ENCODE measurements at places on chromosomes 6 and 20.

GRCh38 chr6:116030770-116031169 lies 29.9 kb downstream of the FRK start:
- DNase-seq = no peak

DNA sequence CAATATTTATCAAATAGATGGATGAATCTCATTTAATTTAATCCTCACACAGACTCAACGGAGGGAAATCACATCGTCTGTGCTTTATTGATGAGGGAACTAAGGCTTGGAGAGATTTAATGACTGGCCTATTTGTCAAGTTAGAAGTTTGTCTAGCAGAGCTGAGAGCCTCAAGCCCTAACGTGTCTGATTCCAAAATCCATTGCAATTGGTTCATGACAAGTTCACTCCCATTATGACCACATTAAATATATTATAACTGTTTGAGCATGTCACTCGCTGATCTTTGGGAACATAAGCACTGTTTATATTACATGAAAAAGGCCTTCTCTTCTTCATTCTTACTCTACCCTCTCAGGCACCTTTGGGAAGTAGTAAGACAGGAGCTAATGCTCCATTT lies 89.4 kb upstream of the SIRPA start:
- no peak for DNase-seq

DNA sequence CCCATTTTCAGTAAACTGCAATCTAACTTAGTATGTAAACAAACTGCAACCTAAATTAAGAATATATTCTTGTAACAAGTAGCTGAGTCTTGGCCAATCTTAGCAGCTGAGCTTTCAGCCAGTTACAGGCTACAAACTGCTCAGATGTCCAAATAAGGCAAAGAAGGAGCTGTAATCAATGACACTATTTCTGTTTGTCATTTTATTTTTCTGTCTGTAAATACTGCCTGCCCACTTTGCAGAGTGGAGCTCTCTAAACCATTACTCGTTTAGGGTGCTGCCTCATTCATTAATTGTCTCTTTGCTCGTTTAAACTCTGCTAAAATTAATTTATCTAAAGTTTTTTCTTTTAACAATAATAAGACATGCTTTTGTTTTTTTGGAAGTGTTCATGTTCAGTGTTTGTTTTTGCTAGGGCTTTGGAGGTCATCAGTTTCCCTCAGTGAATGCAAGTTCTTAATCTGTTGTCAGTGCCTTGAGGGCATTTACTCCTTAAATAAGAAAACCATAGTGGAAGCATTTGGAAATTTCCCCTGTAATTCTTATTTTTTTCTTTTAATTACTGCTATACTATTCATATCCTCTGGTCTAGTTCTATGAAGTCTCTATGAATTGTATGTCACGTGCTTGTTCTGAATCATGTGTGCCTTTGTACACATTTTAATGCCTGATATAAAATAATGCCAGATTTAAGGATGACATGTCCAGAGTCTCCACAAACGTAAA lies 3.6 kb upstream of the PRL start:
- no peak for DNase-seq

- no peak for DNase-seq
Observed at GRCh38 chr20:57680131-57680716, 29.6 kb downstream of the PMEPA1 start.

GRCh38 chr6:33450434-33450833 lies 3.9 kb upstream of the ZBTB9 start:
- no peak for DNase-seq

- no peak for DNase-seq
Observed at GRCh38 chr20:5780846-5781217, 30.6 kb downstream of the SHLD1 start.

- peak; percentile 75 for DNase-seq
Observed at GRCh38 chr6:133921249-133921859, 31.7 kb upstream of the TBPL1 start.

DNA sequence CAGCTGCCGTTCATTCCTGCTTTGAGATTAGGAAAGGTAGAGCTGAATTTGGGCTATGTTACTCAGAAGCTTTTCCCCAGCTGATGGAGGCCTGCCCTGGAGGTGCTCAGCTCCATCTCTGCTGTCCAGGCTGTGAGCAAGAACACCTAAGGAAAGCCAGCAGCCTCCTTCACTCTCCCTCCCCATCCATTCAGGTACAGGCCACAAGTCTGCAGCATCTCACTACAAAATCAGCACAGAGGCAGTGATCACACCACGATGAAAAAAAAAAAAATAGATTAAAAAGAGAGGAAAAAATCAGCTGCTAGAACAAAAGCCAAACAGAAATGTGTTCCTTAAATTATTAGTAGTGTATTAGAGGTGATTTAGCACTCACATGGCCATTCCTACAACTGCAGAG lies 515.0 kb downstream of the CDH26 start:
- DNase-seq = no peak

DNA sequence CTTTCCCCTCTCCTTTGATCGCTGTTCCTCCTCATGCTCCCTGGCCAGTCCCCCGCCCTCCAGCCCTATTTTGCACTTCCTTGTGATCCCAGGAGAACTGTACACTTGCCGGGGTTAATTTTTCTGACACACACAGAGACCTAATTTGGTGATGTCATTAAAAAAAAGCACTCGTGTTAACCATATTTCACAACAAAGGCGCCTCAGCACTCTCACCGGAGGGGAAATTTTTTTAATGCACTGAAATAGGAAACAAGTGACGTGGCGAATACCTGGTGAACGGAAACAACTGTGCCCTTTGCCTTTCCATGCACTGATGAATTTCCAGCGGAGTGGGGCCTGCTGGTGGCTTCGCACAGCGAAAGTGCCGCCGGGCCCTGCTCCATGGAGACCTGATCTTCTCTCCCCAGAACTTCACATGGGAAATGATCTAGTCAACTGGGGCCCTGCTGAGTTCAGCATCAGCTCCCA lies 53.9 kb upstream of the TAGAP start:
- no peak for DNase-seq

- no peak for DNase-seq
Observed at GRCh38 chr20:32999603-33000250, 4.5 kb downstream of the SUN5 start.

GRCh38 chr6:167424060-167424673 lies 99.3 kb downstream of the TTLL2 start:
- no peak for DNase-seq

- no peak for DNase-seq
Observed at GRCh38 chr6:170067181-170067641, 223.7 kb downstream of the DLL1 start.

- DNase-seq = no peak
Observed at GRCh38 chr6:45074439-45074838, 253.7 kb upstream of the RUNX2 start.

DNA sequence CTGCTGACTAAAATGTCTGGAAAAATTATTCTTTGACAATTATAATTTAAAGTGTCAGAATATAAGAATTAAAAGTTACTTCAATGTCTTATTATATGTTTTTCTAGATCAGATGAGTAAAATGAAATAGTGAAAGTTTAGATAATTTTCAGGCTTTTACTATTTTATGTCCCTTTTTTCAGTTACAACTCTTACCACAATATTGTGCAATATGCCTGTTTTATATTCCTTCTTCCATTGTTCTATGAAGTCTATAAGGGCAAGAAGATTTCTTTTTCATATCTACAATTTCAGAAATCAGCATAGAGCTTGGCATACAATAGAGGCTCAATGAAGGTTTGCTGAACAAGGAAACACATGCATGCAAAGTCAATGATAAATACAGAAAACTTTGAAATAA lies 401.2 kb upstream of the HTR1E start:
- no peak for DNase-seq

- DNase-seq = no peak
Observed at GRCh38 chr6:3330199-3330598, 71.5 kb downstream of the PSMG4 start.

- DNase-seq = no peak
Observed at GRCh38 chr6:135995545-135995898, 144.0 kb downstream of the PDE7B start.

DNA sequence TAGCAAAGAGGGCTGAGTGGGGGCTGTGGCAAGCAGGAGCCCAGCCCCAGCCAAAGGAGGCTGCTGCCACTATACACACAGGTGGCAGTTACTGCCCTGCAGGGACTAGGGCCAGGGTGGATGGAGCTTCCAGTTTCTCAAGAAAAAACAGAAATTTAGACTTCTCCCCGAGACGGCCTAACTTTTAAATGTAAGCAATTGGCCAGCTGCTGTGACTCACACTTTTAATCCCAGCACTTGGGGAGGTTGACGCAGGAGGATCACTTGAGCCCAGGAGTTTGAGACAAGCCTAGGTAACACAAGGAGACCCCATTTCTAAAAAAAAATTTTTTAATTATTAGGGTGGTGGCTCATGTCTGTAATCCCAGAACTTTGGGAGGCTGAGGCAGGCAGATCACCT lies 98.2 kb upstream of the NFATC2 start:
- DNase-seq = no peak

DNA sequence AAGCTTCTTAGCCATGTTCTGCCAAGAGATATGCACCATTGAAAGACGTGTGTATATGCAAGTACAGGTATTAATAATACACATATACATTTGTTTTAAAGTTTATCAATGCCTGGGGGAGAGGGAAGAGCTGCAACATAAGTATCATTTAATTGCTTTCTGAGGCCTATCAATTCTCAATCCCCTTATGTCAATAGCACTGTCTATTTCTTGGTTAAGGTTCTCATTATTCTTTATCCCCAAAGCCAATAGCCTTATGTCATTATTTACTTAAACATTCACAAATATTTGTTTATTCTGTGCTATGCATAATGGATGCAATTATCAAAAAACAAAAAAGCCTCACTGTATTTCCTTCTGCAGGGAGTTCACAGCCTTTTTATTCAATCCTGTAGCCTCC lies 350.3 kb upstream of the KCNQ5 start:
- no peak for DNase-seq

DNA sequence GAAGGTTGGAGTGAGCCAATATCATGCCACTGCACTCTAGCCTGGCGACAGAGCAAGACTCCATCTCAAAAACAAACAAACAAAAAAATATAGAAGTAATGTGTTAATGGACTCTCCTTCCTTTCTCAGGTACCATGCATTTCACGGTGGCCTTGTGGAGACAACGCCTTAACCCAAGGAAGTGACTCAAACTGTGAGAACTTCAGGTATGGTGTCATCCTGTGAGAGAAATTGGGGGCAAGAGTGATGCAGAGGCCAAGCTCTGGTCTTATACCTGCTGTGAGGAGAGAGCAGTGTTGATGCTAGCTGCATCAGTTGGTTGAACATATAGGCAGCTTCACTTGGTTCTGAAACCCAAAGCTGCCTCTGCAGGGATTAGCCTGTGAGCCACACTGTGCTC lies 6.2 kb downstream of the ITCH start:
- DNase-seq = no peak

GRCh38 chr6:133590814-133591213 lies 298.1 kb upstream of the TCF21 start:
- DNase-seq = no peak

- no peak for DNase-seq
Observed at GRCh38 chr6:164057876-164058275, 643.4 kb downstream of the QKI start.

DNA sequence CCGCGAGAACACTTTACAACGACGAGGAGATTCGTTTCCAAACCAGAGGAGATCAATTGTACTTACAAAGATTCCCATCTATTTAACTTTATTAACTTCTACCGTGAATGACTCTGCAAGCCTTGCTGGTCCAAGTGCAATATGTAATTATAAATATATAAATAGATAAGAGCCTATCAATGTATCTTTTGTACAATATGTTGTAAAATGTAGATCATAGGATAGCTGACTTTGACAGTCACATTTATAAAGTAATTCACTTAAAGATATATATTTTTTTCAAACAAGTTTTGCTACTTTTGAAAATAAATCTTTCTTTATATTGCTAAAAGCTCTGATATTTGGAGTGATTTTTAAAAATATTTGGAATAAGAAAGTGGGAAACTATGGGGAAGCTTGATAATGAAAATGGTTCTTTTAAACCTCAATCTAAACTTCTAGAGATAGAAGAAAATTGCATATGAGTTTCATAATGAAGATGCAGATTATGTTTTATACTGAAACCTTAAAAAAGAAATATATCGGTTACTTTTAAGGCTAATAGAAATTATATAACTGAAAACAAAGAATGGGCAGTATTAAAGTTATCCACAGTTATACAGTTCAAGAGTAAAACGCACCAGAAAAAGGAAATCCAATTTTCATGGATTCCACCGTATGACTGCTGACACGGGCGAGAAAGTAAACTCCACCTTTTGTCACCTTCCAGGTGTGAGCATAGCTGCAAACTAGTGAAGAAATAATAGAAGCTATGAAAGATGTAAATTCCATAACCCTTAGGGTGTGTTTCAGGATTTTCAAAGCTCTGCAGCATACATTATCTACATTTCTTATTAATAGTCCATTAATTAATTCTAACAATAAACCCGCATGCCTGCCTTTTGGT lies 3.3 kb downstream of the TCF21 start:
- DNase-seq = no peak

GRCh38 chr6:119128252-119128912 lies 49.9 kb upstream of the FAM184A start:
- no peak for DNase-seq

GRCh38 chr20:20084296-20084752 lies 32.0 kb downstream of the CFAP61 start:
- peak; percentile 48 for DNase-seq

DNA sequence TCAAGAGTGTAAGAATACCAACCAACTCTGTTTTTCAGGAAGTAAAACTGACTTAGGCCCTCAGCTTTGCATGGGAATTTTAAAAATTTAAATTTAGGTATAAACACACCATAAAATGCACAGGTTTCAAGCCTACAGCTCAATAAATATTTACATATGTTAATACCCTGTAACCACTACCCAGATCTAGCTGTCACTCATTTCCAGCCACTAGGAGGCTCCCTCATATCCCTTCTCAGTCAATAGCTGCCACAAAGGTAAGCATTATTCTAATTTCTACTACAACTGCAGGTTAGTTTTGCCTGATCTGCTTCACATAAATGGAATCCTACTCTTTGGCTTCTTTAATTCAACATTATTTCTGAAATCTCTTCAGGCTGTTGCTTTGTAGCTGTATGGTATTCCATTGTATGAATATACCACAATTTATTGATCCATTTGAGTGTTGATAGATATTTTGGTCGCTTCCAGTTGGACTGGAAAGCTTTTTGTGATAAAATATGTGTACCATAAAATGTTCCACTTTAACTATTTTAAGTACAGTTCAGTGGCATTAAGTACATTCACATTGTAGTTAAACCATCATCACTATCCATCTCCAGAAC lies 32.5 kb upstream of the MEI4 start:
- DNase-seq = no peak

GRCh38 chr20:2871111-2871465 lies 2.2 kb upstream of the PTPRA start:
- DNase-seq = no peak
